ENCODE measurements at places on chromosomes 6 and 20.

DNA sequence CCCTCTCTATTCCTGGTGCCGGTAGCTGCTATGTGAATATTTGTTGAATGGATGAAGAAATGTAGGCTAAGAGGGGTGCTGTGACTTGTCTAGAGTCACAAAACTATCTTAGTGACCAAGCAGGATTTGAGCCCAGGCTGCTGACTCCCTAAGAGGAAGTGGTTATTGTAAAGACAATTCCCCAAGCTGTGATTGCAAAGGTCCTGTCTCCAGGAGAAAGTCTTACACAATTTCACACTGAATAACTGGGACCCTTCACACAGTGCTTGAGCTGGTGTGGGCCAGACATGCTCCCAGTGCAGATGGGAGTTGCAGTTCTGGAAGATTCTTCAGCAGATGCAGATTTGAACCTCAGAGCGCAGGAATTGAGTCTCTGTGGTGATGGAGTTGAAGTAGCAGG, 38.1 kb downstream of the IYD start:
- DNase-seq = no peak

- no peak for DNase-seq
Measured at GRCh38 chr6:33921745-33922144, 117.9 kb upstream of the MLN start.

- no peak for DNase-seq
Measured at GRCh38 chr6:134389129-134389528, 71.2 kb upstream of the SGK1 start.

GRCh38 chr6:155154158-155154830, 109.5 kb upstream of the CLDN20 start:
- DNase-seq = no peak

- DNase-seq = no peak
Measured at GRCh38 chr20:37365760-37366638, 20.1 kb downstream of the SRC start.

GRCh38 chr20:1707588-1708449, 50.2 kb upstream of the SIRPG start:
- no peak for DNase-seq

- no peak for DNase-seq
Measured at GRCh38 chr6:102085257-102085656, 691.7 kb downstream of the GRIK2 start.

GRCh38 chr6:40543146-40543545, 44.0 kb downstream of the LRFN2 start:
- DNase-seq = no peak

Measured in activated naive CD4-positive, alpha-beta T cell (primary cell).